Naive thymus-derived CD8-positive, alpha-beta T cell (primary cell): ENCODE measurements at places on chromosomes 2 and 18. TPM values are rescaled to one million over a fixed set of nuclear protein-coding genes. Genes with fewer than 3 reads are reported as not detected.

DNA sequence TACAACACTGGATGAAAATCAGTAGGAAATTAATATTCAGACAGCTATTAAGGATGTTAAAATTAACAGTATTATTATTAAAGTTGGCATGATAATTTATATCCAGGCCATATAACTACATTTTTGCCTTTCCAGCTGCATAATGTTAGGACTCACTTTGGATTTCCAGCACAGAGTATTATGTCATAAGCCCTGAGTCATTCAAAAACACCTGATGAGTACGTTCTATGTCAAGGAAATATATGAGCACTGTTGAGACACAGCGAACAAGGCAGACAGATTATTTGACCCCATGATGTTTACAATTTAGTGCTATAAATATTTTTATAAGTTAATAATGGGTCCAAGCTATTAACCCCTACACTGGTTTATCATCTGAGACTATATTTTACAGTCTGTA lies 59.8 kb upstream of the RIT2 start:
- no peak for DNase-seq

The SLC9A4 gene
- total RNA-seq = not detected

DNA sequence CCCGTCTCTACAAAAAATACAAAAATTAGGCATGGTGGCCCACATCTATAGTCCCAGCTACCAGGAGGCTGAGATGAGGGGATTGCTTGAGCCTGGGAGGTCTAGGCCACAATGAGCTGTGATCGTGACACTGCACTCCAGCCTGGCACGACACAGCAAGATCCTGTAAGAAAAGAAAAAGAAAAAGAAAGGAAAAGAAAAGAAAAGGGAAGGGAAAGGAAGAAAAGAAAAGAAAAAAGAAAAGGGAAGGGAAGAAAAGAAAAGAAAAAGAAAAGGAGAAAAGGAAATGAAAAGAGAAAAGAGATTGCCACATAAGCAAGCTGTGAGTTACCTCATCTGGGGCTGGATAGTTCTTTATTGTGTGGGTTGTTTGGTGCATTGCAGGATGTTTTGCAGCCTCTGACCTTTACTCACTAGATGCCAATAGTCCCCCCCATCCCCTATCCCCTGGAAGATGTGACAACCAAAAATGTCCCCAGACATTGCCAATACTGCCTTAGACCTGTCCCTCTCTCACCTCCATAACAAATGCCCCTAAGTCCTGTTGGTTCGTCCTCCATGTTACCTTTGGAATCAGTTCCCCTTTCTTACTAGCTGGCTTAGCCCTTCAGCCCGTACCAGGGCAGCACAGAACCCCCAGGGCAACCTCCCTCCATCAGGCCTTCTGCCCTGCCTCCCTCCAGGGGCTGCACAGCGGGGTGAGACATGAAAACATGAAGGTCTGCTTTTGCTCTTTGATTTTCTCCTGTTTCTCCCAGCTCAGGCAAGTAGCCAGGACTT lies 8.9 kb downstream of the ASPRV1 start:
- DNase-seq = no peak

DNA sequence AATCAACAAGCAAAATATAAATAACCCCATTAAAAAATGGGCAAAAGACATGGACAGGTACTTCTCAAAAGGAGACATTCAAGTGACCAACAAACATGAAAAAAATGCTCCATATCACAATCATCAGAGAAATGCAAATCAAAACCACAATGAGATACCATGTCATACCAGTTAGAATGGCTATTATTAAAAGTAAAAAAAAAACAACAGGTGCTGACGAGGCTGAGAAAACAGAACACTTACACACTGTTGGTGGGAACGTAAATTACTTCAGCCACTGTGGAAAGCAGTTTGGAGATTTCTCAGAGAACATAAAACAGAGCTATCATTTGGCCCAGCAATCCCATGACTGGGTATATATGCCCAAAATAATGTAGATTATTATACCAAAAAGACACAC lies 69.1 kb downstream of the CWC22 start:
- DNase-seq = no peak

The APOB gene
- total RNA-seq = not detected

GRCh38 chr2:83585250-83585649 lies 873.8 kb downstream of the SUCLG1 start:
- no peak for DNase-seq

The GALNT13 gene
- not detected for total RNA-seq

- DNase-seq = no peak
These were observed 105.9 kb upstream of the CREB1 start for GRCh38 chr2:207423886-207424285.

DNA sequence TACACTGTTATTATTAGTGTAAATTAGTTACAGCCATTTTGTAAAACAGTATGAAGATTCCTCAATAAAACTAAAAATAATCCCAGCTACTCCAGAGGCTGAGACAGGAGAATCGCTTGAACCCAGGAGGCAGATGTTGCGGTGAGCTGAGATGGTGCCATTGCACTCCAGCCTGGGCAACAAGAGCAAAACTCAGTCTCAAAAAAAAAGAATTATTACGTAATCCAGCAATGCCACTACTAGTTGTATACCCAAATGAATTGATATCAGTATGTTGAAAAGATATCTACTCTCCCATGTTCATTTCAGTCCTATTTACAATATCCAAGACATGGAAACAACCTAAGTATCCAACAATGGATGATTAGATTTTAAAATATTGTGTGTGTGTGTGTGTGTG lies 313.6 kb downstream of the EPHA4 start:
- no peak for DNase-seq

GRCh38 chr18:2036086-2036485 lies 535.2 kb downstream of the METTL4 start:
- no peak for DNase-seq

- DNase-seq = no peak
These were observed 153.3 kb upstream of the NOSTRIN start for GRCh38 chr2:168649105-168649504.

DNA sequence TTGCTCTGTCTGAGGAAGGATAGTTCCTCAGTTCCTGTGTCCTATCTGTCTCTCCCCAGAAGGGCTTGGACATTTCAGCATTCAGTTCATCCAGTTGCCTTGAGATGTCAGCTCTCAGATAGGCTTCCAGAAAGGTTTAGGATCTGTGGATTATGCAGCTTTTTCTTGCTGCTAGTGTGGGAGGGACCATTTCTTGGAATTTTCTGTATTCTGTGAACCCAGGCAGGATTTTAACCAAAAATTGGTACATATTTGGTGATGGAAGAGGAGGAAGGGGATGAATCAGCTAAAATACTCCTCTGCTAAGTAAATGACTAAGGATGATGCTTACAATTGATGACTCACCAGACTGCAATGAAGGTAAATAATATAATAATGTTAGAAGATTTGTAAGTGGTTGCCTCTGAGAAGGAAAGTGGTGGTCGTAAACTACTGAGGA lies 58.6 kb upstream of the DOCK10 start:
- DNase-seq = no peak

The PCARE gene
- not detected for total RNA-seq

DNA sequence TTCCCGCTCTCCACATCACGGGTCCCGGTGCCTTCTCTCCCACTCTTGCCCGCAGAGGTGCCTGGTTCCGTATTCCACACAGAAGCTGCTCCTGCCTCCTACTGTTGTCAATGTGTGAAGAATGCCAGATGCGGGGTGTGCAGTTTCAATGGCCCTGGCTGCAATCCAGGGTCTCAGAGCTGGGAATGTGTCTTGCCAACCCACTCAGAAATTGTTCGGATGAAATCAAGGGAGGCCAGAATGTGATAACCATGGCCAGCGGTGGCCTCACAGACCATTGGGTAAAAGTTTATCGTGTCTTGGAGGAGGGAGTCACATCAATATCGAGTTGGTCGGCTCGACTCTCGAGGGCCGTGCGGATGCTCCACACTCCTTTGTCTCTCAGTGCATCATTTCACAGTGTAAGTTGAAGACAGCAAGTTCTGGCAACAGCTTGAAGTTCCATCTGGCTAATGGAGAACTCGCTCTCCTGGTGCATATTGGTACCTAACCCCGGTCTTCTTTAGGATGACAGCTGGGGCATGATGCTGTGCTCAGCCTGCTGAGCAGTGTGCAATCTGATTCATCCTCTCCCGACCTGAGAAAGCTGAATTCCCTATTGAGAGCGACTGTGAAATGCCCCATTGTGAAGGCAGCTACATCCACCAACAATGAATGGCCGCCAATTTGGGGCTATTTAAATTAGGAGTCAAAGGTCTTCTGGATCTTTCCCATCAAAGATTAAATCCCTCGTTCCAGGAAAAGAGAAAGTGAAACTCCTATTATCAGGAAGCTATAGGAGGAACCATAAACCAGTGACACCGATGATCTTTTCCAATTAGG lies 389.0 kb downstream of the SOX11 start:
- no peak for DNase-seq

GRCh38 chr18:75170022-75170789 lies 38.7 kb downstream of the PTGR3 start:
- DNase-seq = no peak

DNA sequence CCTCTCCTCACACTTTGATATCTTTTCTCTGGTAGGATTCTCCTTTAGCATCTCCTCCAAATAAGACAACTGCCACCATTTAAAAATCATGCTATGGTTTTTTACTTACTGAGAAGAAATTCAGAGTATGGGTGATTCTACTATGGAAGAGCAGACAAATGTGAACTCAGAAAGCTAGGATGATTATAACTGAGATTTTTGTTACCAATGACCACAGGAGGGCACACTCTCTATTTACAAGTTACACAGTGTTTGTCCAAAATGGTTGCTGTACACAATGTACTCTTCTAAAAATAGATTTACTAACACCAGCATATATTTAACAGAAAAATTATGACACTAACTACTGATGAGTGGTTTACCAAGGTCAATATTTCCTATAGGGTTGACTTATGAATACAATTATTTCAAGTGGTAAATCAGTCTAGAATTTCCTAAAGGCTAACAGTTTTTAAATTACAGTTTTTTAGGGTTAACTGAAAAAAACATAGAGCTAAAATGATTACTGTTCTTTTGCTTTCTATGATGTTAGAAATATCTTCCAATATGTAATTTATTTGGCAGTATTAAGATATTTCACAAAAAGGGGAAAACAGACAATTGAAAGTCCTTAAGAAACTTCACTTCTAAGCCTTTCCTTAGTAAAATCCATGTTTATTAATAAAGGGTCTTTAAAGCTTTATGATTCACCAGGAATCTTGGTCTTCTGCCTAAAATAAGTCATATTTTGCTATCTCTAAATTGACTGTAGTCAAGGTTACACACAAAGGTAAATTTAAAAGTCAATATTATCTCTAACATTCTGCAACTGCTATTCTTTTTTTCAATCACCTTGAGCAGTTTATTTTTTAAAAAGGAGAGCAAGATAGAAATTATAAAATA lies 57.2 kb downstream of the MAP4K3 start:
- peak; percentile 13 for DNase-seq

DNA sequence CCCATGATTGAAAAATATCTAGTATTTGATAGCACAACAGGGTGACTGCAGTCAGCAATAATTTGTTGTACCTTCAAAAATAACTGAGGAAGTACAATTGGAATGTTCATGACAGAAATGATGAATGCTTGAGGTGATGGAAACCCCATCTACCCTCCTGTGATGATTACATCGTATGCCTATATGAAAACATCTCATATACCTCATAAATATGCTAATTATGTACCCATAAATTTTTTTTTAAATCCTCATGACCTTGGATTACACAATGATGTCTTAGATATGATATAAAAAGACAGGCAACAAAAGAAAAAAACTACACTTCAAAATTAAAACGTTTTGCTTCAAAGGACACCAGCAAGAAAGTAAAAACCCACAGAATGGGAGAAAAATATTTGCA lies 1.4 kb upstream of the POLR1B start:
- no peak for DNase-seq

The UGT1A4 gene
- not detected for total RNA-seq

DNA sequence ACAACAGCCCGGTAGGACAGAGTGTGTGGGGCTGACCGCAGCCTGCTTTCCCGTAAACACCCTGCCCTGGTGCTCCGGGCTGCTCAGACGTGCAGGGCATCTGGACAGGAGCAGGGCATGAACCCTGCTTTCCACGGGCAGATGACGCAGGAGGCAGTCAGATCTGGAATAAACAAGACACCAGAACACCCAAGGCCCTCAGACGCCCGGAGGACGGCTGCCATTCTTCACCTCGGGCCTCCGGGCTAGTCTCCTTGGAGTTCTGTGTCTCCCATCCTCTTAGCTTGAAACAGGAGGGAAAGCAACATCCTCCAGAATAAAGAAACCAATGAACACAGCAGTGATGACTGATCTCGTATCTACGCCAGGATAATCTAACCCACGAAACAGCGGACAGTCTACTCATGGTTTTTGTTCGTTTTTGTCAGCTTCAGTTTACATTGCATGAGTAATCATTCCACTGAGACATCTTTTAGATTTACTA lies 7.3 kb downstream of the PXDN start:
- no peak for DNase-seq

GRCh38 chr18:37225279-37225678 lies 340.3 kb downstream of the CELF4 start:
- no peak for DNase-seq

DNA sequence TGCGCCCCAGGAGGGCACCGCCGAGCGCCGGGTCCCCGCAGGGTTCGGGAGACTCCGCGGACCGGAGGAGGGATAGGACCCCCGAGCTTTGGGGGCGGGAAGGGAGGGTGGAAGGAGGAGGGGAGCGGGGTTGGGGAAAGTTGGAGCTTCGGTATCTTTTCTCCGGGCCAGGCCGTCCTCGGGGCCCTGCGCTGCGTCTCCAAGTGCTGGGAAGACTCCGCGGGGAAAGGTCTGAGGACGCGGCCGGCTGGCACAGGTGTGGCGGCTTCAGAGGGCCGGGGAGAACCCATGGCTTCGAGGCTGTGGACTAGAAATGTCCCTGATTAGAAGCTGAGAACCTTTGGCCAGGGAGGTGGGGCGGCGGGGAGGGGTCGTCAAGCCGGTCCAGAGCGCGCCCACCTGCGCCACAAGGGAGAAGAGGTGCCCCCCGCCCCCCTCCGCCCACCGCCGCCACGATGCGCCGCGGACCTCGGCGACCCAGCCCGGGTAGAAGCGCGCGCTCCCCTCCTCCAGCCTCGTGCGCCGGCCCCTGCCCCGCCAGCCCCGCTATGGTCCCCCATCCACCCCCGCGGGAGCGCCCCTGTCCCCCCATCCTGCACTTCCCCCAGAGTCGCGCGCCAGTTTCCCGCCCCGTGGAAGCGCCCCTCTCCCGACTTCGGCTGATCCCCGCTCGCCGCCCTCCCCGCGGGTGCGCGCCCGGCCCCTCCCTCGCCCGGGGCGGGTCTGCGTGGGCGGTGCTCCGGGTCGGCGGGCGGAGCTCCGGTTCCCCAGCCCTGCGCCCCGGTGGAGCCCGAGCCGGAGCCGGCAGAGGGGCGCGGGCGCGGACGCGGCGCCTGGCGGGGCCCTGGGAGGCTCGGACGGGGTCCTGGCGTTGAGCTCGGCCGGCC lies at the start of gene SNTG2:
Gene SNTG2 (plus strand): TSS at position 770 of the 887 bp plus-strand sequence. CDS start 148 bp downstream, outside the sequence.
- DNase-seq = peak; percentile 53

- DNase-seq = no peak
These were observed 231.1 kb upstream of the HS6ST1 start for GRCh38 chr2:128549646-128550260.

The C2orf15 gene
- total RNA-seq = 5.7 TPM

The OXER1 gene
- not detected for total RNA-seq

The MLPH gene
- not detected for total RNA-seq

The YES1 gene
- 13.8 TPM for total RNA-seq

The ASB18 gene
- not detected for total RNA-seq
